ENCODE measurements at places on chromosomes 1 and 21.

DNA sequence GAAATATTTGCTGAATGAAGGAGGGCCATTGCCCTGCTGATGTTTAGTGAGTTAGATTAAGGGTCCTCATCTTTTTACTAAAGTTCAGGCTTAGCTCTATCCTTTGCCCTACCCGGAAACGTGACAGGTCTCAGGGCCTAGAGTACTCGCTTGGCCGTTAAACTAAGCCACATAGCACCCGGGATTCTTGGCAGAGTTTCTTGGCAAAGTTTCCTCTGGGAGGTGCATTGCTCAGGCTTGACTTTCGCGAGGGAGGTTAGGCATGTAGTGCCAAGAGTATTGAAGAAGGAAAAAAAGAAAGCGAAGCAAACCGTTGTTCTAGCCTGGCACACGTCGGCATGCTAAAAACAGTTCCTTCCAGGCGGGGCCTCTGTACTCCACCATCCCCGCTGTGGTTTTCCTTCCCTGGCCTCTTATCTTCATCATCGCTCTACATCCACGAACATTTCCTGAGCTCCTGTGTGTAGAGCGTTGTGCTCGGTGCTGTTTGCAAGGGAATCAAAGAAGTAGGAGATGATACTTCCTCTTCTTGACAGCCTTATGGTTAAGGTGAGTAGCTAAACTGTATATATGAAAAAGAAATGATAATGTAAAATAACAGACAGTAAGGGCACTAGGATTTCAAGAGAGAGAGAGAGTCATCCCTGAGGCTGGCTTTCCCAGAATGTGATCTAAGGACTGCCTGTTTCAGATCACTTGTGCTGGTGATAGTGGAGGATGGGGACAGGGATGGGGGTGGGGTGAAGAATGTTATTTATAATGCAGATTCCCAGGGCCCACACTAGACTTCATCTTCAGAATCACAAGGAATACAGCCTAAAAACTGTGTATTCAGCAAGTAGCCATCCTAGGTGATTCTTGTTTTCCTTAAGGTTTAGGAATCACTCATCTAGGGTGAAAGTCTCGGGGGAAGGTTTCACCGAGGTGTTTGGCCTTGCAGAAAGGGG lies 18.8 kb downstream of the RNF220 start:
- no peak for DNase-seq

DNA sequence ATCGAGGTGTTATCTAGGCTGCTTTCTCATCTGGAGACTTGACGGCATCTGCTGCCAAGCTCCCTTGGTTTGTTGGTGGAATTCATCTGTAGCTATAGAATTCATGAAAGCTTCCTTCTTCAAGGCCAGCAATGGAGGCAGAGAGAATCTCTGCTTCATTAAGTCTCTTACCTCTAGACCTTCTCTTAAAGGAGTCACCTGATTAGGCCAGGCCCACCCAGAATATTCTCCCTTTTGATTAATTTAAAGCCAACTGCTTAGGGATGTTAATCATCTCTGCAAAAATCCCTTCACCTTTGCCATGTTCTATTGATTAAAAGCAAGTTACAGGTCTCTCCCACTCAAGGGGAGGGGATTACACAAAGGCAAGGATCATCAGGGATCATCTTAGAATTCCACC lies 5.3 kb upstream of the NCF2 start:
- DNase-seq, result no peak

- DNase-seq, result no peak
These were observed 5.8 kb upstream of the SRP9 start for GRCh38 chr1:225771661-225772322.

- no peak for DNase-seq
These were observed 415.2 kb upstream of the DAB1 start for GRCh38 chr1:57839067-57839466.

- DNase-seq, result no peak
These were observed at the start of gene RPTN for GRCh38 chr1:152159144-152159543. RPTN (minus strand) TSS chr1:152159228; CDS start chr1:152157889, 1,339 bp downstream.

GRCh38 chr1:110928191-110928590 lies 35.5 kb downstream of the LRIF1 start:
- no peak for DNase-seq

DNA sequence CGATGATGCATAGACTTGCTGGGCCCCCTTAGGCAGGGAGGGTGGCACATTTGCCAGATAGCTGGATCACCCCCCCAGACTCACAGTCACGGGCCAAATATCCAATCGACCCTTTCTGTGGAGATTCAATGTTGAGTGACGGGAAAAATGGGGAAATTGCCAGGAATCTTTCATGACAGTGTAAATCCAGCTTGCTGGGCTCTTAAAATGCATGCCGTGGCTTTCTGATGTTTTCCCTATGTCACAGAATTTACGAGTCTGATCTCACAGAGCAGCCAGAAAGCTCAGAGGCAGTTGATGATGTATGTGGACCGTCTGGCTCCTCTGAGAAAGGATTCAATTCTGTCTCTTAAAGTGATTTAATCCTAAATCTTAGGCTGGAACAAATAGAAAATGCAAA lies 150.1 kb upstream of the ZNF644 start:
- no peak for DNase-seq

GRCh38 chr1:110106013-110106941 lies 6.0 kb upstream of the UBL4B start:
- DNase-seq, result peak; percentile 73

DNA sequence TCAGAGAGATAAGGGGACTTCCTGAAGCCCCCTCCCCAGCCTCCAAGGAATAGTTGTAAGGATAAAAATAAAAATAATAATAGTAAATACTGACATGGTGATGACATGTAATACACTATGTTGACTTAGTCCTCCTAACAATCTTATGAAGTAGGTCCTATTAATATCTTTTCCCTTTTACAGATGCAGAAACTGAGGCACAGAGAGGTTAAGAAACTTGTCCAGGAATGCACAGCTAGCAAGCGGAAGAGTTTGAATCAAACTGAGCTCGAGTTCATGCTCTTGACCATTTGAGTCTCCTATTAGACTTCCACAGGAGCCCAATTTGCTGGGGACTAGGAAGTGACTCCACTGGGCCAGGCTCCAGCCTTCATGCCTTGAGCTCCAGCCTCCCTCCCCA lies 194.8 kb downstream of the GRIK3 start:
- DNase-seq, result no peak

DNA sequence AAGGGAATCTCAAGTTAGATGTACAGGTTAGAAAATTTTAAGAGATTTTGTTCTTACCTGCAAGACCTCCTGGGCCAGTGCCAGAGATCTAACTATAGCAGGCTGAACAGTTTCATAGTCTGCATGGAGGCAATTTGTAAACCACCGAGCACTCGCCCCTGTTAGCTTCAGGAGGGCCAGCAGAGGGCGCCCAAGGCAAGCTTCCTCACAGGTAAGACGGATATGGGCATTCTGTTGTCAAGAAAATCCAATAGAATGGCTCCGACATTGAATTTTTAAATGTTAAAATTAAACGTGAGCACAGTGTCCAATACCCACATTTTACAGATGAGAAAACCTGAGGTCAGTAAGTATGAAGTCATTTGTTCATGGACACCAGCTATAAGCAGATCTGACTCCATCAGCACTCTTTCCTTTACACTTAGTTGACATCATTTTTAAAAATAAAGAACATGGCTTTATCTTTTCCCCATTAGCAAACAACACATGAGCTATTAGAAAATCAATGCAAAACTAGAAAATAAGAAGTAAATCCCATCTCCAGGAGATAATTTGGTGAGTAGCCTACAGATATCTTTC lies 2.2 kb downstream of the REG4 start:
- peak; percentile 62 for DNase-seq

DNA sequence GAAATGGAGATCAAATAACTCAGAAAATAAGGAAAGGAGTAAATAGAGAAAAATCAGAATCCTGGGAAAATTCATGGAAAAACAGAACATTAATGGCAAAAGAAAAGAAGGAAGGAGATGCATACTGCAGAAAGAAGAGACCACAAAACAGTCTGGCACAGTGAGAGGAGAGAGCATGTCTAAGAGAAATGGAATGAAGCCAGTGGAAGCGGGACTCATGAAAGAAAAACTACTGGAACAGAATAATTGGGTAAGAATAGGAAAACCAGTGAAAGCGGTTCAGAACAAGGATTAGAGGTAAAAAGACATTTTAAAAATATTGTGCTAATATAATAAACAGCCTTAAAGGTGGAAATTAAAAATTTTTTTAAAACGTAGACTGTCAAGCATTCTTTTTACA lies 93.6 kb upstream of the GREM2 start:
- no peak for DNase-seq

DNA sequence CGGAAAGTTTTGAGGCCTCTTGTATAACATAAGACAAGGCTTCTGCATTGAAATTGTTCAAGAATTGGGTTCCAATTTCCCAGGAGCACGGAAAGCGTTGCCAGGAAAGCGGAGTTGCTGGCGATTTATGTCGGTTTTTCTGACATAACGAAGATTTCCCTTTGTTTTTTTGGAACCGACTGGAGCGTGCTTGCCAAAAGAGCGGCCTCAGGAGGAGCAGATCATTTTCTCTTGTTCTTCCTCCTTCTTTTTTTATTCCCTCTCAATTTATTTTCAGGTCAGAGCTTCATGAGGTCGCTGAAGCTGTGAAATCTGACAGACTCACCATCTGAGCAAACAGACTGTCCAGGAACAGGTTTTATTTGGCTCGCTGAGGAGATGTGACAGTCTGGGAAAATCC lies 275.5 kb downstream of the CAMTA1 start:
- DNase-seq, result no peak

DNA sequence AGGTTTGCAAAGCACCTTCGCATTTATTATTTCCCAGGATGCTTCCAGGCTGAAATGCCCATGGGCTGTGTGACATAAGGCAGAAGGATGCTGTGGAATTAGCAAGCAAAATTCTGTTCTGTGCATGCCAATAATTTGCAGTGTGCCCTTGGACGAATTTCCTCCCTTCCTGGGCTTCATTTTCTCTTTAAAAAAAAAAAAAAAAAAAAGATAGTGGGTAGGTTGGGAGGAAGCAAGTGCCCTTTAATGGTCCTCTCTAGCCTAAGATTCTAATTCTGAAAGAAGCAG lies 2.5 kb upstream of the ID3 start:
- no peak for DNase-seq

- no peak for DNase-seq
These were observed 425.2 kb downstream of the TTLL7 start for GRCh38 chr1:83573776-83574175.

DNA sequence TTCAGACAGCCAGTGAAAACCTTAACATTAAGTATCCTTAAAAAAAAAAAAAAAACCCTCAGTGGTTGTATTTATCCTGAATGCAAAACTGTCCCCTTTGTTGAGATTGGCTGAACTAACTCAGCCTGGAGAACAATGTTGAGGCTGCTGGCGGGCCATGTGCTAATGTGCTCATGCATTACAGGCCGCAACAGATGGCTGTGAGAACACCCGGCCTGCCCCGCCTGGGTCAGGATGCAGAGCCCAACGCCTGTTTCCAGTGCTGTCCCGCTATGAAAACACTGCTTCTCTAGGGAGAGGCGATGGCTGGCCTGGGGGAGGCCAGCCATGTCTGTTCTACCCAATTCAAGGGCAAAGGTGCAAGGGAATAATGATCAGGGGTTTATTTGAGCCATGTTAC lies 13.8 kb downstream of the OLIG2 start:
- DNase-seq, result no peak

DNA sequence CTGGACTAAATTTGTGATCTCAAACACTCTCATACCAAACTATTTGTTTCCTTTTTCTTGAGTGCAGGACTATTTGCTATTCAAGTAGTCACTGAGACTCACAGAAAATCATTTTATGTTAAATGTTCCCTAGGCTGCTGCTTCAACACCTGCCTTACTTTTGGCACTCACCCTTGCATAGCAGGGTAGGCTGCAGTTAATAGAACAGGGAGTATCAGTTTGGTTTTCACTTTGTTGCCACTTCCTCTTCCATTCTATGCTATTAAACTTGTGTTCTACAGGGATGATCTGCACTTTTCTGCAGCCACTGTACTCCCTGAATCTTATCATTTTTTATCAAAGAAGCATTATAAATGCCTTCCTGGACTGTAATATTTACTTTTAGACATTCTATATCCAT lies 148.7 kb upstream of the PRMT6 start:
- DNase-seq, result no peak

GRCh38 chr1:185369786-185370185 lies 52.7 kb upstream of the IVNS1ABP start:
- no peak for DNase-seq

GRCh38 chr1:151868486-151868885 lies 15.0 kb upstream of the THEM5 start:
- no peak for DNase-seq

GRCh38 chr1:214838351-214838750 lies 235.4 kb downstream of the CENPF start:
- no peak for DNase-seq

- DNase-seq, result no peak
These were observed 273.1 kb downstream of the MATN1 start for GRCh38 chr1:30450148-30450817.

- DNase-seq, result no peak
These were observed 993.8 kb upstream of the NCAM2 start for GRCh38 chr21:20004367-20004766.

GRCh38 chr1:64956733-64957441 lies 9.5 kb downstream of the JAK1 start:
- DNase-seq, result no peak

Data from NCI-H146 (cell line).